ENCODE measurements at places on chromosomes 6 and 20.
A peak's percentile ranks its signal among the peaks of the same experiment; 100 is the strongest.

DNA sequence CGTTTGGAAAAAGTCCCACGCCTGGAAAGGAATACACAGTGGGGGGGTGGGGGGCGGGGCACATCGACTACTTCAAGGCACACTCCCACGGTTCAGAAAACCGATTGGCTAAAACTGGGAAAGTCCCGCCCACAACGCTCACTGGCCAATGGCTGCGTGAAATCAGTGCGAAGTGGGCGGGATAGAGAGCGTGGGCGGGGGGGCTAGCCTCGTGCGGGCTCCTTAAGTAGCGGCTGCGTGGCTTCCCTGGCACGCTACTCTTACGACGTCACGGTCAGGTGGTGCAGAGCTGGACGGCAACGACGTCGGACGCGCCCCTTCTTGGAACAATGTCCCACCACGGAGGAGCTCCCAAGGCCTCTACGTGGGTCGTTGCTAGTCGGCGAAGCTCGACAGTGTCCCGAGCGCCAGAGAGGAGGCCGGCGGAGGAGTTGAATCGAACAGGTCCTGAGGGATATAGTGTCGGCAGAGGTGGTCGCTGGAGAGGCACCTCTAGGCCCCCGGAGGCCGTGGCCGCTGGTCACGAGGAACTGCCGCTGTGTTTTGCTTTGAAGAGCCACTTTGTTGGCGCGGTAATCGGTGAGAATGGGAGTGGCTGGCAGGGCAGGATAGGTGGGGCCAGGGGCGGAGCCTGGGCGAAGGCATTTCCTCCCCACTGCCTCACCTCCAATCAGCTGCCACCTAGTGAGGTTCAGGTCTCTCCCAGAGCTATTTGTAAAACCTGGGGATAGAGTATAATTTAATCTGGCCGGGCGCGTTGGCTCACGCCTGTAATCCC is at the start of gene DDX43:
TSS of gene DDX43 (plus strand) at position 252 of the 778 bp plus-strand sequence. CDS start at position 330, 78 bp downstream.
- peak; percentile 84 for DNase-seq

DNA sequence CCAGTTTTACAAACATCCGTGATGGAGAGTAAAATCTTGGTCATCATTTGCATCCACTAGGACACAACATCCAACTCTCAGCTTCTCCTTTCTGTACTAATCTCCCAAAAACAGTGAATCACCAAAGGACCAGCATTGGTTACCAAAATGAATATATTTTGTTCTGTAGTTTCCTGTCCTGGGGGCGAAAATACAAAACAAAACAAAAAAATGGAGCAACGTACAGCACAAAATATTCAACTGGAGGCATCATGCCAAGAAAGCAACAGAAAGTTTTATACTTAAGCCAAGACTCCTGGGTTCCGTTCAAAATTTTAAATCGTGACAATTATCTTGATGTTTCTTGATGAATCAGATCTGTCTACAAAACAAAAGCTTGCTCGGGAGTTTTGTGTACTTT is 126.6 kb upstream of the CCDC28A start:
- no peak for DNase-seq

DNA sequence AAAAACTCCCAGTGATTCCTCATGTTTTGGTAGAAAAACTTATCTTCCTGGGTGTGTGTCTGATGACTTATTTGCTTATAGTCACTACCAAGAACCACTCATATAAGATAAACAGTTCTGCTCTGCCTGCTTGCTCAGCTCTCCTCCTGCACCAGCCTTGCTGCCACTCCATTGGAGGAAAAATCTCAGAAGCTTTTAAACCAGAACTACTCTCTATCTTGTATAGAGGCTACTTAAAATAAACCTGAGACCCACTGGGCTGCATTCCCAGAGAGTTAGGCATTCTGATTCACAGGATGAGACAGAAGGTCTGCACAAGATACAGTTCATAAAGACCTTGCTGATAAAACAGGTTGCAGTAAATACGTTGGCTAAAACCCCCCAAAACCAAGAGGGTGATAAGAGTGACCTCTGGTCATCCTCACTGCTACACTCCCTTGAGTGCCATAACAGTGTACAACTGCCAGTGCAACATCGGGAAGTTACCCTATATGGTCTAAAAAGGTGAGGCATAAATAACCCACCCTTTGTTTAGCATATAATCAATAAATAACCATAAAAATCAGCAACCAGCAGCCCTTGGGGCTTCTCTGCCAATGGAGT is 728.3 kb downstream of the EPHA7 start:
- DNase-seq: no peak

DNA sequence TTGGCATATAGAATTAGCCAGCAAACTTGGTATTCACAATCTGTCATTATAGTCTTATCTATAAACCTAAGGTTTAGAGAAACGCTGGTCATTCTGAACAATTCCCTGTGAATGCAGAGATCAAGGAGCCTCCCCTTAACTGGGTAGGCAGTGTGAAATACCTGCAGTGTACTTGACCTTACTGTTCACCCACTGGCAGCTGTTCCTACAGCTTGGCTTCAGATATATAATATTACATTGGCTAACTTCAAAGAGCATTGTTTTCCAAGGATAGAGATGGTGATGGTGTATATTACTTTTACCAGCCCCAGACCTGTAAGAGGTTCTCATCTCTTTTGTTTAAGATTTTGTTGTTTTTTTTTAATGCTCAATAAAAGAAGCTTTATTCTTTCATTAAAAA is 168.3 kb downstream of the ESR1 start:
- no peak for DNase-seq

DNA sequence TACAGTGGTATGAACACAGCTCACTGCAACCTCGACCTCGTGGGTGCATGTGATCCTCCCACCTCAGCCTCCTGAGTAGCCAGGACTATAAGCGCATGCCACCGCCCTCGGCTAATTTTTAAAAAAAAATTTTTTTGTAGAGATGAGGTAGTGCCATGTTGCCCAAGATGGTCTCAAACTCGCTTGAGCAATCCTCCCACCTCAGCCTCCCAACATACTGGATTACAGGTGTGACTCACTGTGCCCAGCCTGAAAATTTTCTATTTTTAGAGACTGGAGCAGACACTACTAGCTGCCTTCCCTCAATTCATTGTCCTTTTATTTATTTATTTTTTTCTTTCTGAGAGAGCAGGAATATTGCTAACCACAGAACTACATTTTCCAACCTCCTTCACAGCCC is 20.3 kb upstream of the GTF3C6 start:
- no peak for DNase-seq

- DNase-seq: no peak
Measured at GRCh38 chr20:34131491-34131890, 19.4 kb upstream of the EIF2S2 start.

DNA sequence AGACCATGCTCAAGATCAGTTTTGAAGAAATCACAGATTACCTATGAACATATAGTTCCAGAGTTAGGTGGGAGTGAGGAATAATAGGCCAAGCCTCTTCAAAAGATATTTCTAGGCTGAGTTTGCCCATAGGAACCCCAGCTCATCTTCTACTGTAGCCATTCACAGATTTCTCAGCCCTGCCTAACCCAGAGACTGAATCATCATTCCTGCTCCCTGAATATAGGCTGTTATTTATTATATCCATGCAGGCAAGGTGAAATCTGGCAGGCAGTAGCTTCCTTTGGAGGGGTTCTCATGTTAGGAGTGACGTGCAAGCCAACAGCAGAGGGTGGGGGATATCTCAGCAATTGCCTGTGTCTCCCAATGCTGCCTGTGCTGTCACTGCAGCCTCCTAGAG is 25.6 kb upstream of the ADGRF4 start:
- no peak for DNase-seq

DNA sequence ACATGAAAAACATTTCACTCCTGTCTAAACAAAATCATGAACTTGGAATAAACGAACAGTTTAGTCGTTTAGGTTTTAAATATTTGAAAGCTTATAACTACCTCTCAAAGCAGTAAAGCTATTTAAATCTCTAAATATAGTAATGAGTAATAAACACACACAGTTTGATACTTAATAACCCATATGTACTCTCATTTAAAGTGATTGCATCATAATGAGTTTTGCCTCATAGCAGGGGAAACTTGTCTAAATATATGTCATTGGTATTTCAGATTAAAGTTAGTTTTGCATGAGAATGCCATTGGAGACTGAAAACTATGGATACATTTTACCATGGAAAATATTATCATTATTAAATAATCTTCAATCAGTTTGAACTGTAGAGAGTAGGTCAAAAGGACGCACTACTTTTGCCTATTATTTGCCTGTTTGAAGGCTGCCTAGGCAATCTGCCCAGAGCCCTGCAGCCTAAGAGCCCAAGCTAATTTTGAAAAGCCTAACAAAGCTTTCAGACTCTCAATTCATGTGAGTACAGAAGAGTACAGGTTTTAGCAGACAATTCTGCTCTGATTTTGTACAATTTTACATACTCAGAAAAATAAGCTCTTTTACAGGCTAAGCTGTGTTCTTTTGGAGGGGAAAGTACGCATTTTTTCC is 632.8 kb downstream of the HACE1 start:
- DNase-seq: no peak

- DNase-seq: peak; percentile 79
Measured at GRCh38 chr20:21808863-21809664, 103.6 kb downstream of the PAX1 start.

Data from HuH-7 (cell line).